WTC11 (cell line): ENCODE measurements at places on chromosomes 6 and 20. TPM values are rescaled to one million over a fixed set of nuclear protein-coding genes. Genes with fewer than 3 reads are reported as not detected.

FERMT1 gene
- total RNA-seq: 16.8 to 23.0 TPM (median 17.6 TPM) in 3 replicates

CDH22 gene
- 0.13 to 0.16 TPM (median 0.16 TPM) in 3 replicates for total RNA-seq

GJA1 gene
- total RNA-seq: 546 to 700 TPM (median 682 TPM) in 3 replicates

SNX3 gene
- 65.1 to 66.1 TPM (median 65.5 TPM) in 3 replicates for total RNA-seq

HLA-G gene
- 1.1 to 1.7 TPM (median 1.4 TPM) in 3 replicates for total RNA-seq

LAMA5 gene
- total RNA-seq: 298 to 329 TPM (median 323 TPM) in 3 replicates

SYNGAP1 gene
- total RNA-seq: 139 to 172 TPM (median 160 TPM) in 3 replicates

KIF25 gene
- 0.28 to 1.1 TPM (median 0.71 TPM) in 3 replicates for total RNA-seq

NOX3 gene
- 0.09 TPM in 1 of 3 replicates, not detected in the others for total RNA-seq
